ENCODE measurements at places on chromosomes 5 and 9. TPM values are rescaled to one million over a fixed set of nuclear protein-coding genes. Genes with fewer than 3 reads are reported as not detected.

BRINP1 gene
- total RNA-seq, result not detected

LHX6 gene
- 16.5 TPM for total RNA-seq

POU4F3 gene
- total RNA-seq, result not detected

INSL4 gene
- not detected for total RNA-seq

GRCh38 chr9:138122676-138123075, 245.1 kb downstream of the CACNA1B start:
- no peak for DNase-seq

DNA sequence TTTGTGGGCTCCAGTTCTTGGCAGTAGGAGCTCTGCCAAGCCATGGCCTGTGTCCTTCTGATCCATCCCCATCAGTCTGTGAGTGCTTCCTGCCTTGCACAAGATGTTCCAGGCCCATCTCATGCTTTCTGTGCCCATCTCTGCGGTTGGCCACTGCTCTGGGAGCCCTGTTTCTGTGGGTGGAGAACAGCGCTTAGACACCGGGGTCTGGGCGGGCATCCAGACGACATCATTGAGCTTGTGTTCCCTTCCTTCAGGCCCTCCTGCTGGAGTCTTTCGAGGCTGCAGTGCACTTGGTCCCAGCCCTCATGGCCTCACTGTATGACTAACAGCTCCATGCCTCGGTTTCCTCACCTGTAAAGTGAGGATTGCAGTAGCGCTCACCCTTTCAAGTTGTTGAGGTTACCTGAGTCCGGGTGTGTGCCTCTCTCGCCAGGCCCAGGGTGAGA, 14.9 kb upstream of the CARD19 start:
- no peak for DNase-seq

All from PC-3 (cell line).